Posterior vena cava (tissue), 2 donors: ENCODE measurements at places on chromosomes 4 and X. TPM values are rescaled to one million over a fixed set of nuclear protein-coding genes. Genes with fewer than 3 reads are reported as not detected.

The SYNPO2 gene
- total RNA-seq, result 1,079 TPM

The BGN gene
- total RNA-seq, result 743 TPM

The CTSO gene
- total RNA-seq, result 23.8 TPM

The YTHDC1 gene
- total RNA-seq, result 57.4 TPM

The CD38 gene
- 16.1 TPM for total RNA-seq

The CENPVL2 gene
- total RNA-seq, result not detected

The TEX13D gene
- total RNA-seq, result not detected

The MTMR8 gene
- total RNA-seq, result 5.2 TPM

The PHOX2B gene
- not detected for total RNA-seq

The TLR8 gene
- 5.1 TPM for total RNA-seq

The CXCL1 gene
- 0.74 TPM for total RNA-seq

The TMSB15C gene
- total RNA-seq, result 4.3 TPM

The CXCL8 gene
- 3.1 TPM for total RNA-seq

The MGAT4D gene
- not detected for total RNA-seq

The GPM6B gene
- 7.6 TPM for total RNA-seq

The KCND1 gene
- 6.3 TPM for total RNA-seq

The FAM47A gene
- total RNA-seq, result not detected

The SLC9B1 gene
- total RNA-seq, result 1.4 TPM

The DDX53 gene
- not detected for total RNA-seq

The XK gene
- total RNA-seq, result 1.6 TPM

The TMEM35A gene
- 26.5 TPM for total RNA-seq

The CENPVL1 gene
- not detected for total RNA-seq

The OTC gene
- total RNA-seq, result 3.2 TPM

The EGFL6 gene
- 0.19 TPM for total RNA-seq

The TAB3 gene
- 16.1 TPM for total RNA-seq

The FAM47E gene
- total RNA-seq, result 1.4 TPM

The ADRA2C gene
- total RNA-seq, result 61.5 TPM

The CRMP1 gene
- total RNA-seq, result 2.0 TPM

The PLXNA3 gene
- 31.1 TPM for total RNA-seq

The SATL1 gene
- total RNA-seq, result not detected

The GPR34 gene
- total RNA-seq, result 16.9 TPM

The DCLK2 gene
- 5.6 TPM for total RNA-seq

The AMTN gene
- total RNA-seq, result not detected

The QRFPR gene
- not detected for total RNA-seq
